ENCODE measurements at places on chromosomes 12 and 14.

DNA sequence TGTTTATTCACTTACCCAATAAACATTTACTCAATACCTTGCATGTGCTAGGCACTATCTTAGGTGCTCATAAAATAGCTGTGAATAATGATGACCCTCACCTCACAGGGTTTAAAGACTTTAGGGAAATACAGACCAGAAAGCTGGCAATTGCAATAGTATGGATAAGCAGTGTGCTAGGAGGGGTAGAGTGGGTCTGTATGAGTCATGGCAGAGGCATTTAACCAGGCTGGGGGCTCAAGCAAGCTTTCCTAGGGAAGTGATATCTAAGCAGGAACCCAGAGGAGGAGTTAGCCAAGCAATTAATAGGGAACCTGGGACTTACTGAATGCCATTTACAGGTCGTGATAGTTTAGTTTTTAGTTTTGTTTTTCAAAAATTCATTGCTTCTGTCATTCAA is 123.9 kb upstream of the CCDC198 start:
- no peak for DNase-seq

- no peak for DNase-seq
These were observed 745 bp upstream of the NAA30 start for GRCh38 chr14:57389646-57390036.

- DNase-seq = no peak
These were observed 122.0 kb downstream of the AACS start for GRCh38 chr12:125187148-125187745.

GRCh38 chr14:32622742-32623141 is 293.6 kb downstream of the AKAP6 start:
- no peak for DNase-seq
